Stimulated activated CD8-positive, alpha-beta memory T cell treated with anti-CD3 and anti-CD28 coated beads, Interleukin-7, amount 100 ng/mL, for 1 hour (primary cell): ENCODE measurements at places on chromosomes 7 and 10.

- no peak for DNase-seq
Observed at GRCh38 chr7:51949726-51950644, 633.4 kb upstream of the COBL start.

- no peak for DNase-seq
Observed at GRCh38 chr7:120475994-120476393, 203.0 kb downstream of the KCND2 start.

DNA sequence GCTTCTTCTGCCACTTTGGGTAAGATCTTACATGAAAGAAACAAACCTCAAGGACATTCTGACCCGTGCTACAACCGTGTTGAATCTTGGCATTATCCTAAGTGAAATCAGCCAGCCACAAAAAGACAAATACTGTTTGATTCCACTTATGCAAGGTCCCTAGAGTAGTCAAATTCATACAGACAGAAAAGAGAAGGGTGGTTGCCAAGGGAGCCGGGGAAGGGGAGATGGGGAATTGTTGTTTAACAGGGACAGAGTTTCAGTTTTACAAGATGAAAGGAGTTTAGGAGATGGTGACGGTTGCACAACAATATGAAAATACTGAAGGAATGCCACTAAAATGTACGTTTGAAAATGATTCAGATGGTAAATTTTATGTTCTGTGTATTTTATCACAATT lies 12.2 kb upstream of the CLEC2L start:
- no peak for DNase-seq

- DNase-seq = no peak
Observed at GRCh38 chr7:141027043-141027442, 12.3 kb upstream of the MRPS33 start.
